ENCODE measurements at places on chromosomes 5 and 9.

DNA sequence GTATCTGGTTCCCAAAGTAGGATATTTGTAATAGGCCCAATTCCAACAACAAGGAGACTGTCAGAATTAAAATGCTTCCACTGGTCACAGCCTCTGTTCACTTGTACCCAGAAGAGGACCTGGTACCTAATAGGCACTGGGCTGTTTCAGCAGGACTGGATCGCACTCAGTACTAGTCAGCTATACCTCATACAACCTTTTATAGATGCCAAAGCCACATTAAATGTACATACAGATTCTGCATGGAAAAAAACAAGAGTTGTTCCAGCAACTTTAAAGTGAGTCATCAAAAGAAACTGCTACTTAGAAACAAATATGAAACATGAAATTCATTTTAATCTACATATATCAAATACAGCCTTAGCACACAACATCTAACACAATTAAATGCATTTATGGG is 87.5 kb downstream of the GPR21 start:
- DNase-seq = no peak

DNA sequence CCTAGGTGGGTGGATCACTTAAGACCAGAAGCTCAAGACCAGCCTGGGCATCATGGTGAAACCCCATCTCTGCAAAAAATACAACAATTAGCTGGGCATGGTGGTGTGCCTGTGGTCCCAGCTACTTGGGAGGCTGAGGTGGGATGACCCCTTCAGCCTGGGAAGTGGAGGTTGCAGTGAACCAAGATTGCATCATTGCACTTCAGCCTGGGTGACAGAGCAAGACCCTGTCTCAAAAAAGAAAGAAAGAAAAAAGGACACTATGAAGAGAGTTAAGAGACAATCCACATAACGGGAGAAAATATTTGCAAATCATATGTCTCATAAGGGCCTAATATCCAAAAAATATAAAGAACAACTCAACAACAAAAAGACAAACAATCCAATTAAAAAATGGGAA is 57.9 kb downstream of the NDST1 start:
- no peak for DNase-seq

DNA sequence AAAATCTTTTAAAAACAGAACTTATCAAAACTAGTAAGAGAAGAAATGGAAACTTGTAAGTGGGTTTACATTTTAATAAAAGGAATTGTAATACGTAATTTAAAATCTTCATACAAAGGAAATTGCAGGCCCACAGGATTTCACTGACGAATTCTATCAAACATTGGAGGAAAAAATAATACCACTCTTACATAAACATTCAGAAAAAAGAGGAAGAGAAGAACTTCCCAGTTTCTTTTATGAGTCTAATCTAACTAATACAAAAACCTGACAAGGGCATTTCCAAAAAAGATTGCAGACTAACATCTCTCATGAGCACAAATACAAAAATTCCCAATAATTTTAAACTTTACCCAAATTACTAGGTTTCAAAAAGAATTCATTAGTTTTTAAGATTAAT is 149.0 kb downstream of the RANBP17 start:
- no peak for DNase-seq

DNA sequence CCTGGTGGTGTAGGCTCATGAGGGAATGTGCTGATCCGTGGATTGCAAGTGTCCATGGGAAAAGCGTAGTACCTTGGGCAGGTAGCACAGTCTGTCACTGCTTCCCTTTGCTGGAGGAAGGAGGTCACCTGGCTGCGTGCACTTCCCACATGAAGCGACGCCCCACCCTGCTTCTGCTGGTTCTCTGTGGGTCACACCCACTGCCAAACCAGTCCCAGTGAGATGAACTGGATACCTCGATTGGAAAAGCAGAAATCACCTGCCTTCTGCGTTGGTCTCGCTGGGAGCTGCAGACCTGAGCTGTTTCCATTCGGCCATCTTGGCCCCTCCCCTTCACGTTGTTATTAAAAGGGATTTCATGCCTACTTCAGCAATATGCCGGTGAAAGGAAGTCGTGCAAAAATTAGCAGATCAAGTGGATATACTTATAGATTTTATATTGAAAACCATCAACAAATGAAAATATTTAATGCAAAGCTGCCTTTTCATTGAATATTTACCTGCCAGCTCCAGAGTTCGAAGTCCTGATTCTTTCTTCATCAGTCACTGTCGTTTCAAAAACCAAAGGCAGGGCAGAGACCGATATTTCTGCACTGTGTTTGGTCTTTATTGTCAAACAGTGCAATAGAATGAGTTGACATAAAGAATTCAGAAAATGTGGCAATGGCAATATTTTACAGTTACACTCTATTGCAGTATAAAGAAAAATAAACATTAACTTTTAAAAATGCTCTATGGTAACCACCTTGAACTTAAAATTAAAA is 123.2 kb downstream of the JAKMIP2 start:
- DNase-seq = no peak

- DNase-seq = no peak
Measured at GRCh38 chr5:27465140-27465539, 426.8 kb upstream of the CDH9 start.

DNA sequence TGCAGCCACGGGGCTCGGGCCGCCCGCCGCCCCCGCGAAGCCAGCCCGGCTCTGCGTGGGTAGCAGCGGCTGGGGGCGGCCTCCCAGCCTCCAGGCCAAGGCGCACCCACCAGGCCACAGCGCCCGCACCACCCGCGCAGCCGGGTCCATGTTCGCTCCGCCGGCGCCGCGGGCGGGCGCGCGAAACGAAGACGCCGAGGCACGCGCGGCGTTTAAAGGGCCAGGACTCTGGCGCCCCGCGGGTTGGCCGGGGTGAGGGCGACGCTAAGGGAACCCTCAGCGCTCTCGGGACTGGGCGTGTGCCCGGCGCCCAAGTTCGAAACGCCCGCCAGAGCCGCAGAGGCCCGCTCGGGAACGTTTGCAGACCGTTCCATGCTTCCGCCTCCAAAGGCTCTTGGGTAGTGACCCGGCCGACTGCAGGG is at the start of gene PTGES2:
Gene PTGES2, minus strand, starts transcription at position 162 of the 422 bp plus-strand sequence. Its CDS starts 12 bp downstream, at position 150.
- DNase-seq = peak; percentile 85

DNA sequence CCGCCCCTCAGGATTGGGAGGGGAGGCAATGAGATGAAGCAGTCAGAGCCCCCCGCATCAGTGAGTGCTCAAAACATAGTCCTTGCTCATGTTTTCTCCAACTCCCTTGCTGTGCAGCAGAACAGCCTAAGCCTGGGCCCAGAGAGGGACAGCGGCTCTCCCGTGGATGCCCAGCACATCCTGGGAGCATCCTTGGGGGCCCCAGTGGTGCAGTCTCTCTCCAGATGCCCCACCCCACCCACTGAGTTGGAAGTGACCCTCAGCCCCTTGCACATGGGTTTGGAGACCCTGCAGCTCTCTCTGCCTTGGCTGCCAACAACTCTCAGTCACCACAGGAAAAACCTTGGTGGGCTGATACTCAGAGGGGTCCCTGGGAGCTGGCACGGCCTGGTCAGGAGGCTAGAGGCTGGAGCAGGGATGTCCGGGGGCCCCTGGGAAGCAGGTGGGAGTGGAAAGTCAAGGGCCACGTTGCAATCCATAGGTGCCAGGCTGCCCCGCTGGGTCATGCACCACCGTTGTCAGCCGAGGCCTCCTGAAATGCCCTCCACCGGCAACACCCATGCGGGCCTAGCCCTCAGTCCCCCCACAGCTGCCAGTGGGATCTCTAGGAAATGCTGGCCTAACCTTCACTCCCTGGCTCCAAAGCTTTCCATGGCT is 242.5 kb downstream of the PBX3 start:
- no peak for DNase-seq

- no peak for DNase-seq
Measured at GRCh38 chr5:59092758-59093157, 509.9 kb downstream of the RAB3C start.
